ENCODE measurements at places on chromosomes 7 and 10. TPM values are rescaled to one million over a fixed set of nuclear protein-coding genes. Genes with fewer than 3 reads are reported as not detected.

Gene PTN
- polyA plus RNA-seq, result 19.3 TPM

Gene TRIL
- 0.32 TPM for polyA plus RNA-seq

Gene PDZD7
- 1.4 TPM for polyA plus RNA-seq

Gene PHF14
- 48.2 TPM for polyA plus RNA-seq

All from thymus (tissue), 14 donors.